Inflammatory macrophage treated with lipopolysaccharide for 1 hour (primary cell): ENCODE measurements at places on chromosomes 16 and 17.

- no peak for DNase-seq
Measured at GRCh38 chr17:77854083-77854758, 104.3 kb upstream of the TNRC6C start.

GRCh38 chr17:65137021-65137939 lies at the start of gene RGS9:
Gene RGS9, plus strand, starts transcription at chr17:65137370. Its CDS starts 171 bp downstream, at chr17:65137541.
- peak; percentile 68 for DNase-seq

GRCh38 chr16:70724146-70725023 lies 38.5 kb upstream of the MTSS2 start:
- no peak for DNase-seq

DNA sequence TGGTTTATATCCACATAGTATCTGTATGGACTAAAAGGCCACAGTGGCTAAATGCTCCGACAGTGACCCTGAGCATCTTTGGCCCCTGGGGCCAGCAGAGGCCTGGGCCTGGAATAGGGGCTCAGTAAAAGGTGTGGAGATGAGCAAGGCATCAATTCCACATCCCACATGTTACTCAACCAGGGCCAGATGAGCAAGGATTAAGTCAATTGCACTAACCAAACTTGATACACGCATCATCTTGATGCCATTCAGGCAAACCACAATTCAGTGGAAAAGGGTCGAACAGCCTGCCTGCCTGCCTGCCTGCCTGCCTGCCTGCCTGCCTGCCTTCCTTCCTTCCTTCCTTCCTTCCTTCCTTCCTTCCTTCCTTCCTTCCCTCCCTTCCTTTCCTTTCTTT lies 53.5 kb upstream of the DNAJA2 start:
- no peak for DNase-seq

DNA sequence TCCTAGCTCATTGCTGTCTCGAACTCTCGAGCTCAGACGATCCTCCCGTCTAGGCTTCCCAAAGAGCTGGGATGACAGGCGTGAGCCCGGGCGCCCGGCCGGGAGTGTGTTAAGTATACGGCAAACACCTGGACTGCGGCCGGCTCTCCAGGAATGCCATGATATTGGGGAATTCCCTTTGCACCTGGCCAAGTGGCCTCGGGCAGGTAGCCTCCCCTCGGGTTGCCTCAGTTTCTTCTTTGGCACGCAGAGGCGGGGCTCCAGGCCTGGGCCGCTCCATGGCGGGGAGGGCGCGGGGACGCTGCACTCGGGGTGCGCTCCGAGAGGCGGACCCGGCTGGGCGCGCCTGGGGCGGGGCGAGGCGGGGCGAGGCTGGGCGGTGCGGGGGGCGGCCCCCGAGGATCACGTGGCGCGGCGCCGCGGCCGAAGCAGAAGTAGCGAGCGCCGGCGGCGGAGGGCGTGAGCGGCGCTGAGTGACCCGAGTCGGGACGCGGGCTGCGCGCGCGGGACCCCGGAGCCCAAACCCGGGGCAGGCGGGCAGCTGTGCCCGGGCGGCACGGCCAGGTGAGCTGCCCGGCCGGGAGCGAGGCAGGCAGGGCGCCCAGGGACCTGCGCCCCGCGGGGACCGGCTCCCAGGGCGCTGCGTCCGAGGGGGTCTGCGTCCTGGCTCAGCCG lies at the start of gene PLCG2:
Gene PLCG2, plus strand, starts transcription at position 431 of the 675 bp plus-strand sequence. CDS start 6,699 bp downstream, outside the sequence.
- peak; percentile 87 for DNase-seq

DNA sequence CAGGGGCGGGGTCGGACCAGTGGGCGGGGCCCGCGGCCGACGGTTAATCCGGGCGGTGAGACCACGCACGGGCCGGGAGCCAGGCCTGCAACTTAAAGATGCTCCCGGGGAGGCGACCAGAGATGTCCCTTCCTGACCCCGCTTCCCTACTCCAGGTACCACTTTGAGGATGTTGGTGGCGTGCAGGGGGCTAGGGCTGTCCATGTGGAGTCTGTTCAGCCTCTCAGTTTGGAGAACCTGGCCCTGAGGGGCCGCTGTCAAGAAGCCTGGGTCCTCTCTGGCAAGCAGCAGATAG lies 580 bp downstream of the RANGRF start:
- no peak for DNase-seq

- no peak for DNase-seq
Measured at GRCh38 chr16:87615621-87616041, 13.3 kb downstream of the JPH3 start.

DNA sequence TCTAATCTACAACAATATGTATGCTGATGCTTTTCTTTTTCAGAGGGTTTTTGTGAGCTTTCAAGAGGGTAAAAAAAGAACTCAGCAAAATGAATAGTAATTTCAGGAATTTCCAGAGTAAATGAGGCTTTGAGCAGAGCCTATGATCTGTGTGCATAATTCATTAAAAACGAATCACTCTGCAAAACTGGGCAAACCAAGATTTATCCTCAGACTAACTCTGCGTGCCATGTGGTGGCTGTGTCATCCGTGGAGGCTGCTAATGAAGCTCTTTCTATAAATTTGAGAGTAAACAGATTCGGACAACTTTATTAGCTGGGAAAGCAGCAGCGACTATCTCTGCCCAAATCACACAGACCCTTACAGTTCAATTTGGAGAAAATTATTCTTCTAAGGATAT lies 83.8 kb downstream of the FOXL1 start:
- DNase-seq: no peak

DNA sequence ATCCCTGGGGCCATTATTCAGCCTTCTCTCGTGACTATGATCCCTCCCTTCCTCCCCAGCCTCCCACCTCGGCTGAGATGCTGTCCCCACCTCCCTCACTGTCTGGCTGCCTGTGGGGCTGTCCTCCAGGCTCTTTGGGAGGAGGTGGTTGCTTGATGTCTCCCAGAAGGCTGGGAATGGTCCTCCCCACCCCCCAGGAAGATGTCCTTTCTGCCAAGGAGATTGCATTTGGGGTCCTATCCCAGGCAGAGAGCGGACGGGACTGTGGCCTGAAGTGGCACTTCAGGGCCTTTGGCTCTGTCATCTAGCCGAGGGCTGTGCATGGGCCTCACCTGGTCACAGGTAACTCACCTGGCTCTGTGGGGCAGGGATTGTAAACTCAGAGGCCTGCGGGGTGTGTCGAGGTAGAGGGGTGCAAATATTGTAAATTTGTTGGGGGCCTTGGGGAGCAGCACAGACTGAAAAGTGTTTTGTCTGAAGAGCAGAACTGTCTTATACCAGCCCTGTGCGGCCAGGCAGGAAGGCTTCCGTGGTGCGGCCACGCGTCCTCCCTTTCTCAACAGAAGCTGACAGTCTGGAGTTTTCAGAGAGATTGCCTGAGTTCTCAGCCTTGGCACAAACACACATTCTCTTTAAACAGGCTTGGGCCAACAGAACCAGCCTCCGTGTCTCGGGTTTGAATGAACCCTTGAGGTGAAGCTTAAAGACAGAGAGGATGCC lies 177.9 kb downstream of the SEC14L1 start:
- DNase-seq: peak; percentile 70
